ENCODE measurements at places on chromosomes 5 and 9.

- no peak for DNase-seq
These were observed 220.8 kb downstream of the PRR16 start for GRCh38 chr5:120684749-120685415.

DNA sequence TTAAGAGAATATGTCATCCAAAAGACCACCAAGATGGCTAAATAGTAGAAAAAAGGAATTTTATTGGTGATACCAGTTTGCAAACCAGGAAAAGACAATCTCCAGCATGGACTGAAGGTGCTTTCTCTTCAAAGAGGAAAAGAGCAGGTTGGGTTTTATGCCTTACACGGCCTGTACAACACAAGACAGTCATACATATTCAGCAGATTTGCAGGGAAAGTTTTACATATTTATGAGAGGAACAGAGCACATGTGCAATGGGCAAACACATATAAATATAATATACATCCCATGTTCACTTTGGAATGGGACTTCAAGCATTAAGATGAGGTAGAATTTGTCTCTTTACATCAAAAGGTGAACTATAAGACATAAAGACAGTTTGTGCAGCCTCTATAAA lies 70.3 kb upstream of the PPP2CA start:
- DNase-seq, result no peak

DNA sequence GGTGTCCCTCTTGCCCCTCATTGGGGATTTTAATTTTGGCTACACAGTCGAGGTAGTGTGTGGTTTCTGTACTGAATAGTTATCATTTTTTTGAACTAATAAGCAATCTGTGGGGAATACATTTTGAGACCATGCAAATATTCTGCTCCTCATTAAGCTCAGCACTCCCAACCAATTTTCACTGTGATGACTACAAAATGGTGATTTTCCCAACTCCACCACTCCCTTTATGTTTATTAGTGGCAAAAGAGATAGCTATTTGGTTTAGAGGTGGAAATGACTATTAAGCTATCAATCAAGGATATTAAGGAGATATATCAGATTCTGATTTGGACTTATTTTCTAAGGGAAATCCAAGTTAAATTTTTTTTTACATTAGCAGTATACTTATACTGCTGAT lies 62.9 kb downstream of the FOCAD start:
- DNase-seq, result no peak

- DNase-seq, result no peak
These were observed 28.5 kb upstream of the RICTOR start for GRCh38 chr5:39102684-39103155.

DNA sequence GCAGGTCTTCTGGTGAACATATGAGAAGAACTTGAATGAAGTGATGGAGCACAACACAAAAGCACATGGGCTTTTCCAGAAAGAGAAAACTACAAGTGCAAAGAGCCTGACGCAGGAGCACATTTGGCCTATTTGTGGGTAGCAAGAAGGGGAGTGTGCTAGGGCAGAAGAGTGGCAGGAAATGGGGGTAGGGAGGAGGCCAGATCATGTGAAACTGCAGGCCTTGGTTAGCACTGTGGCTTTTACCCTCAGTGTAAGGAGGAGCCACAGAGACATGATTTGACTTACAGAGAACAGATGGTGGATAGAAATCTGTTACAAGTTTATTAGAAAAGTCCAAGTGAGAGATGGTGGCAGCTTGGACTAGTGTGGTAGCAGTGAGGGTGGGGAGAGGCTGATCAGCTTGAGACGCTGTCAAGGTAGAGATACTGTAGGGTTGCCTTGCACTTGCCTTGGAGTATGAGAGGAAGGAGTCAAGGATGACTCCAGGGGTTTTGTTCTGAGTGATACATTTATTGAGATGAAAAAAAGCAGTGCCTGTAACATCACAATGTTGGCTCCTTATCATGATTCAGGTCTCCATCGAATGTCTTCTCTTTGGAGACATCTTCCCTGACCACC lies 126.7 kb downstream of the PPP2R2B start:
- no peak for DNase-seq

GRCh38 chr9:100739208-100739607 lies 161.3 kb downstream of the CAVIN4 start:
- DNase-seq, result no peak

DNA sequence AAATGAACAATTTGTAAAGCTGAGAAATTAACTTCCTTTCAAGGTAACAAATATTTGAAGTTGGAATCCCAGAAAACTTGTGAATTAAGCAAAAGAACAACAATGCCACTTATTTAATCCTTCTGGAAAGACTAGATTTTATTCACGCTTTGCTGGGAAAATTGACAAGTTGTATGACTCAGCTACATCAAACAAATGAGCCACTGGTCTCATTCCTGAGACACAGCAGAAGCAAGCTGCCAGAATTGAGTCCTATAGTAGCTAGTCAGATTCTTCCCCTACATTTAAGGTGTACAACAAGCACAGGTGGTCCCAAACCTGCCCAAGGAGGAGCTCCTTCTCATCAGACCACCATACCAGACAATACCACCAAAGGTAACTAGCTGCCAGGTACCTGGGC lies 280.7 kb downstream of the SPOCK1 start:
- no peak for DNase-seq

GRCh38 chr9:21030389-21031035 lies 928 bp downstream of the HACD4 start:
- no peak for DNase-seq

DNA sequence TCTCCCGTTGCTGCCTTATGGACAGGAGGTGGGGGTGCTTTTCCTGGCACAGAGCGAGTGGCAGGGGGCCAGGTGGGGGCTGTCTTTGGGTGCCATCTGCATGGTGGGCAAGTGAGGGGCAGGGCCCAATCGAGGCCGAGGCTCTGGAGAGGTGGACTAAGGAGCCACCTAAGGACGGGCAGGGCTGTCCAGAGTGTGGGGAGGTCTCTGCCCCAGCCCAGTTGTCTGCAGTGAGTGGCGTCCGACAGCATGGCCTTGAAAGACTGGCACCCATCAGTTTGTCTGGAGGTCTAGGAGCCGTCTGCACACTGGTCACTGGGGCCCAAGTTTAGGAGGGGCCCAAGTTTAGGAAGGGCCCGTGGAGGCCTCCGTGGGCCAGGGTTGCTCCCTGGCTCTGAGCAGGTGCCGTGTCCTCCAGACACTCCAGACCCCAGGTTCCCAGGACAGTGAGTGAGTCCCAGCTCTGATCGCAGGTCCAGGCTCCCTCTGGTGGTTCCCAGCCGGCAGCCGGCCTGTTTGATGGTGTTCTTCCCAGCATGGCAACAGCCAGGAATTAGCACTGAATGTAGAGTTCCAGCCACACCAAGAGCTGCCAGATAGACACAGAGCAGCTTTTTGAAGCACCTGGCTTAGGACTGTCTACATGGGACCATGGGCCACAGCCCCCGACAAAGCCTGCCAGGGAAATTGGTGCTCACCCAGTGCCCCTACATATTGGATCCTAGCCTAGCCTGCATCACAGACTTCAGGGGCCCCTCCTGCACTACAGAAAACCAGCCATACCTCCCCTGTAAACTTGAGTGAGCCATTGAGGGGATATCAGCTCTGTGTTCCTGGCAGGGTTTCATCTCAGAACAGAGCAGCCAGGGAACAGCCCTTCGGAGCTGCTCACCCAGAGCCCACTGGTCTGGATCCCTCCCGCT lies 120.9 kb downstream of the WNK2 start:
- DNase-seq, result peak; percentile 42

GRCh38 chr5:154603953-154604679 lies 126.1 kb upstream of the HAND1 start:
- DNase-seq, result no peak

DNA sequence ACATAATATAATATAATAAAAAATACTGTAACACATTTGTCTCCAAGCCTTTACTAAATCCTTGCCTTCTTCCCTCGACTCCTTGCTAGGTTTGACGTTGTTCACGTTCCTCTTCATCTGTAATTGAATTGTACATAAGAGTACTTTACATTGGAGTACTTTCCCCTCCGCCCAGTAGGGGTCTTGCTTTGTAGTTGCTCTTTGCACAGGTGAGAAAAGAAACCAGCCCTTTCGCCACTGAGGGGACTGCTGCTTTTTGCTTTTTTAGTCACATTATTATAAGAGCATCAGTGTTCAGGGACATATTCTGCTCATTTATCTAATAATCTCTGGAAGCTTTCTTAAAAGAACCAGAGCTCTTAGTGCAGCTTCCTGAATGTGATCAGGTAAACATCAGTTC lies 115.0 kb downstream of the CETN3 start:
- no peak for DNase-seq

DNA sequence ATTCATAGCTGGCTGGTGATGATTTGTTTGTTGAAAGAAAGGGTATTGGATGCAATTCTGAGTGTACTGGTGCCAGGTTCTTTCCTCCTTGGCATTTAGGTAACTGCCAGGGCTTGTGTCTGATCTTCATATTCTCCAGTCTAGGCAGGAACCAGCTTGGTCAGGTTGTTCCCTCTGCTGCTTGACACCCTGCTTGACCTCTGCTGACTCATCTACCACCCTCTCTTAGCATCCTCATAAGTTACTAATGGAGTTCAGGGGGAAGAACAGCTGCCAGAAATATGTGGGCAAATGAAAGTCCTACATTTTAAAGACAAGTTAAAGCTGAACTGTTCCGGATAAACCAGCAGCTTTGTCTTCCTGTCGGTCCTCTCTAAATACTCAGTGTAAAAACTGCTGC lies 116.1 kb upstream of the TNC start:
- DNase-seq, result no peak

DNA sequence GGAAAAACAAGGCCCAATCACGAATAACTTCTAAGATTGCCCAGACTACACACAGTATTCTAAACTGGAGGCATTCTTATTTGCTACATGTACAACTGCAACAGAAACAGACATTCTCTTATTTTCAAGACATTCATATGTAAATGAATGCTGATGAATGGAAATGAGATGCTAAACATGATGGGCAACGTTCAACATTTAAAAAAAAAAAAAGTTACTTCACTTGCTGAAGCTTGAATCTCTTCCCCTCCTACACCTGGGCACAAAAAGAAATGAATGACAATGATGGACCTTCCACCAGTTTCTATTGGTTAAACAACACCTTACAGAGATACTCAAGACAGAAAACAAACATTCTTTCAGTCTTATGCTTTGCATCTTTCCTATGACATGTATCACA lies 160.5 kb downstream of the BNC2 start:
- no peak for DNase-seq

DNA sequence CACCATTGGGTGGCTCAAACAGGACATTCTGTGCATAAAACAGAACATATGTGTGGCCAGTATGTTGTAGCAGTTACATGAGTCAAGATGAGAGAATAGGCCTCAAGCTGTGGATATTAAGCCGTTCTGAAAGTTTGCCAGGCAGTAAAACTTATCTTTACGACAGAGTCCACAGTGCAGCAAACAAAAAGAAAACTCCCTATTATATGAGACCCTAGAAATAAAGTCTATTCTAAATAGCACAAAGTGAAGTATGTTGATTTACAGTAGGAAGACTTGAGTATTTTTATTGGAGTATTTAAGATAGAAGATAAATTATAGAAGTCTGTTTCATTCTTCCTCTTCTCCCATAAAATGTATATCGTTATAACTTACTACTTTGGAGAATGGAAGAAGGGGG lies 271.5 kb downstream of the ADGRV1 start:
- no peak for DNase-seq
